ENCODE measurements at places on chromosomes 5 and 9. TPM values are rescaled to one million over a fixed set of nuclear protein-coding genes. Genes with fewer than 3 reads are reported as not detected.

DNA sequence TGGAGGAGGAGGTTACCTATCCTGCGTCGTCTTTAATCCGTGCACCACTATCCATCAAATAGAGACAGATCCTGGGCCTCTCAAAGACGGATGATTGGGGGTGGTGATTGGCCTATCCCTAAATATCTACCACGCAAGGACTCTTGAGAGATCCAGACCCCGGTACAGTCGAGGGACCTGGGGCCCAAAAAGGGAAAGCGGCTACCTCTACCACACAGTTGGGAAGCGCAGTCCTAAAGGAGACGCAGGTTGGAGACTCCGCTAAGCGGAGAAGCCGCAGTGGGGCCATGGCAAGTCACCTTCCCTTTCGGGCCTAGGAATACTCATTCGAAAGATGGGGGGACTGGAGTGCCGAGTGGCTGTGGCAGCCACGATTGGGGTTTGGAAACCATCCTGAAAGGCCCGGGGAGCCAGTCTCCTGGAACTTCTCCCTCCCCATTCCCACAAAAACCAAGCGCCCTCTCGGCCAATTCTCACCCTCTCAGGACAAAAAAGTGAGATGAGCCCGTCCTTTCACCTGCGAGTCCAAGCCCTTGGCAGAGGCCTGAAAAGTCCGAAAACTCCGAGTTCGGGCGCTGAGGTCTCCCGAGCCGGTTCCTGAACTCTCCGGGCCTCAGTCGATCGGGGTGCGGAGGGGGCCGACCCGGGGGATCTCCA, 499 bp upstream of the FOXE1 start:
- H3K4me3 ChIP-seq, result peak overlapping the region; percentile 49
- H3K36me3 ChIP-seq, result no peaks in the 10 kb centered on the region
- H3K4me1 ChIP-seq, result peaks cover 10% of the 10 kb centered on the region
- H3K27me3 ChIP-seq, result no peaks in the 10 kb centered on the region
- DNase-seq, result no peak

DNA sequence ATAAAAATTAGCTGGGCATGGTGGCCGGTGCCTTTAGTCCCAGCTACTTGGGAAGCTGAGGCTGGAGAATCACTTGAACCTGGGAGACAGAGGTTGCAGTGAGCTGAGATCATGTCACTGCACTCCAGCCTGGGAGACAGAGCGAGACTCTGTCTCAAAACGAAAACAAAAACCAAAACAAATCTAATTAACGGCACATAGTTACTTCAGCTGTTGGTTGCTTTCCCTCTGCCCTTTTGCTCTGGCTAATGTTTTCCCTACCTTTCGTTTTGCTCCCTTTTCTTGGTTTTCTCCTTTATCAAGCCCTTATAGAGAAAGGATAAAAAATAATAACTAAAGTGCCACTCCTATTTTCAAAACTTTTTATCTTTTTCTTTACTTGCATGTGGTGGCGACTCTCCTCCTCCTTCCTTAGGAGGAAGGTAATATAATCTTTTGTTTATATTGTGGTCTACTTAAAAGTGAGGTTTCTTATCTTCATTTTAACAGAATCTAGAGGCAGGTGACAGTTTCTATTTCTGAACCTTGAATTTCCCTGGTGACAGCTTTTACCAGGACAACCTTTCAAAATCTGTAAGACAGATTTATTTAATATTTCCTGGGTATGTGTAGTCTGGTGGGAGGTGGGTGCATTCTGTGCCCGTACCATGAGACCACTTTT, 125.4 kb downstream of the ARHGEF28 start:
- peaks cover 11% of the 10 kb centered on the region for H3K4me1 ChIP-seq
- no peaks in the 10 kb centered on the region for H3K27me3 ChIP-seq
- no peak overlapping the region for H3K4me3 ChIP-seq
- H3K36me3 ChIP-seq, result no peaks in the 10 kb centered on the region
- no peak for DNase-seq

DNA sequence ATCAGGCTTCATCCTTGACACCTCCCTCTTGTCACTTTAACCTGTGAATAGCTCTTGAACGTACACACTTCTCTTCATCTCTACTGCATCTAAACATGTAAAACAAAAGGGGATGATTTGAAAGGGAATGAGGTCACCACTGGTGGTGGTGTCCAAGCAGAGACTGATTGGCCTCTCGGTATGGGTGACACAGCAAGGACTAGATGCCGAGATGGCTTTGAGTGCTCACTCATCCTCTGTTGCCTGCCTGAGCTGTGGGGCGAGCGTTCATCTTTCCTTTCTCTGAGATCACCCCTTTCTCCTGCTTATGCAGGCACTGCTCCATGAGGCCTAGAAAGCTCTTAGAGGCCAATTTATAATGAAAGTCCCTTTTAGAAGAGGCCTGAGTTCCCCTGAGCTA, 51.9 kb downstream of the SEC61B start:
- no peak for DNase-seq
- H3K4me1 ChIP-seq, result no peaks in the 10 kb centered on the region
- H3K27ac ChIP-seq, result no peak overlapping the region
- H3K4me3 ChIP-seq, result no peak overlapping the region

Gene IFNA17
- total RNA-seq, result not detected

DNA sequence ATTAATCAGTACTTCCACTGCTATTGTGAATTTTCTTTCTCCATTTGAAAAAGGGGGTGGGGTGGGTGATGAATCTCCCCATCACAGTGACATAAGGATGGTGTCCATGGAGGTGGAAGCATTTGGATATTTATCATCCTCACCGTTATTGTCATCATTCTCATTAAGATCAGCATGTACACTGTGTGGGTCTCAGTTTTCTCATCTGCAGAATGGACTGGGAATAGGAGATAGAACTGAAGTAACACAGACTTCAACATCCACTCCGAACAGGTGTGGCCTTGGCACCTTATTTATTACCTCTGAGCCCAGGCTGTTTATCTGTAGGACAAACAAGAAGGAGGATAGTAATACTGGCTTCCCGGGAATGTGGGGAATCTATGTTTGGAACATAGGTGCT, 165.9 kb downstream of the PAPPA start:
- DNase-seq, result no peak
- H3K36me3 ChIP-seq, result no peaks in the 10 kb centered on the region
- H3K4me3 ChIP-seq, result no peak overlapping the region
- peaks cover 28% of the 10 kb centered on the region for H3K4me1 ChIP-seq
- peak overlapping the region; percentile 47 for H3K27ac ChIP-seq
- no peaks in the 10 kb centered on the region for H3K27me3 ChIP-seq

GRCh38 chr9:114938687-114939575, 8.5 kb upstream of the TNFSF8 start:
- H3K4me1 ChIP-seq, result no peaks in the 10 kb centered on the region
- H3K27ac ChIP-seq, result no peak overlapping the region
- H3K27me3 ChIP-seq, result no peaks in the 10 kb centered on the region
- no peak for DNase-seq

- H3K36me3 ChIP-seq, result no peaks in the 10 kb centered on the region
- no peaks in the 10 kb centered on the region for H3K4me1 ChIP-seq
- H3K27ac ChIP-seq, result no peak overlapping the region
- no peak for DNase-seq
- no peaks in the 10 kb centered on the region for H3K27me3 ChIP-seq
These were observed 94.0 kb downstream of the RCL1 start for GRCh38 chr9:4886698-4887097.

- peaks cover 9% of the 10 kb centered on the region for H3K4me1 ChIP-seq
- DNase-seq, result no peak
- no peak overlapping the region for H3K4me3 ChIP-seq
- H3K27me3 ChIP-seq, result no peaks in the 10 kb centered on the region
These were observed 36.6 kb upstream of the GABRP start for GRCh38 chr5:170746961-170747340.

Gene LHX3
- total RNA-seq, result 0.55 TPM

- no peak overlapping the region for H3K4me3 ChIP-seq
- no peak for DNase-seq
- H3K4me1 ChIP-seq, result no peaks in the 10 kb centered on the region
- no peak overlapping the region for H3K27ac ChIP-seq
- H3K36me3 ChIP-seq, result no peaks in the 10 kb centered on the region
- H3K27me3 ChIP-seq, result no peaks in the 10 kb centered on the region
These were observed 203.0 kb downstream of the MED10 start for GRCh38 chr5:6175172-6175854.

DNA sequence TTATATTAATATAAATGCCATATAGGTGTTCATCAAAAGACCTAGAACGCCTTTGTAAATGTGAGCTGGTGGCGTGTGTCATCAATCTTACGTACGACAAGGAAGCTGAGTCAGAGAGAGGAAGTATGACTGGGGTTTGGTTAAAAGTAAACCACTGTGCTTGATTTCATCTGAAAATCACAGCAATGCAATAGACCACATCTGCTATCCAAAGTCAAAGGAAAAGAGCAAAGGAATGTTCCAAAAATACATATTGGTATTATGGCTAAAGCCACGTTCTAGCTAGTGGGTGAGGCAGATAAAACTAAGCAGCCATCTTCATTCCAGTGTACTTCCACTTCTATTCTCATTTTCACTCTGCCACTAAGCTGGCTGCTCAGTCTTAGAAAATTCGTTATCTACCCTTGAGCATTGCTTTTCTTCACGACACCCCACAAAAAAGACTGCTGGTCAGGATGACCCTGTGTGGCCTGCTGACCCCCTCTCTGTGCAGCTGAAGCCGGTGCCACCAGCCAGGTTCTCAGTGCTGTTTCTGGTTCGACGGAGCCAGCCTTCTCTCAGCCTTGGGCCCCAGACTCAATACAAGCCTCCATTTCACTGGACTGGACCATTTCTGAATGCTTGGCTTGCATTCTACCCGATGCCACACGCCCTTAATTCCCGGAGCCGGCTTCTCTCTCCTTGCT, 23.8 kb downstream of the SHC3 start:
- H3K27ac ChIP-seq, result no peak overlapping the region
- no peaks in the 10 kb centered on the region for H3K4me1 ChIP-seq
- no peaks in the 10 kb centered on the region for H3K36me3 ChIP-seq
- H3K27me3 ChIP-seq, result no peaks in the 10 kb centered on the region

DNA sequence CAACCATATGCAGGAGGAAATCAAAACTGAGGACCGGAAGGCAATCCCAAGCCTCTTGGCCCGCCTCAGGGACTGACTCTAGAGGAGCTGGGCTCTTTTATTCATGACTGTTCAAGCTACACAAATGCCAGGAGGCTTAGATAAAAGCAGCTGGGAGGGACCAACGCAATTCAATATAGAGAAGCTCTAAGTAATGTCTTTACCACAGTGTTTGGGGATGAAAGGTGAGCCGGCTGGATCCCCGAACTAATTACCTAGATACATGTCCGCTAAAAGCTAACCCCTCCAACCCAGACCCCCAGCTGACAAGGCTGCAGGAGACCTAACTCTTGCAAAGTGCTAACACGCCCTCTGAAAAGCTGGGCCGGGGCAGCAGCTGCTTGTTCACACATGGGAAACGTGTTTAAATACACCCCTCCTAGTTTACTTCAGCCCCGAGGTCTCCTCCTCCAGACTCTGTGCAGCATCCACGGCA, 67.5 kb downstream of the TLE1 start:
- H3K27ac ChIP-seq, result no peak overlapping the region
- no peaks in the 10 kb centered on the region for H3K36me3 ChIP-seq
- no peaks in the 10 kb centered on the region for H3K27me3 ChIP-seq
- peaks cover 8% of the 10 kb centered on the region for H3K4me1 ChIP-seq

GRCh38 chr5:159990506-159990905, 18.4 kb upstream of the TTC1 start:
- no peak overlapping the region for H3K4me3 ChIP-seq
- H3K36me3 ChIP-seq, result no peaks in the 10 kb centered on the region
- DNase-seq, result no peak

Gene GGTA1
- total RNA-seq, result 2.2 TPM

Gene SLC6A19
- 0.68 TPM for total RNA-seq

Gene CDKN2AIPNL
- 36.0 TPM for total RNA-seq

DNA sequence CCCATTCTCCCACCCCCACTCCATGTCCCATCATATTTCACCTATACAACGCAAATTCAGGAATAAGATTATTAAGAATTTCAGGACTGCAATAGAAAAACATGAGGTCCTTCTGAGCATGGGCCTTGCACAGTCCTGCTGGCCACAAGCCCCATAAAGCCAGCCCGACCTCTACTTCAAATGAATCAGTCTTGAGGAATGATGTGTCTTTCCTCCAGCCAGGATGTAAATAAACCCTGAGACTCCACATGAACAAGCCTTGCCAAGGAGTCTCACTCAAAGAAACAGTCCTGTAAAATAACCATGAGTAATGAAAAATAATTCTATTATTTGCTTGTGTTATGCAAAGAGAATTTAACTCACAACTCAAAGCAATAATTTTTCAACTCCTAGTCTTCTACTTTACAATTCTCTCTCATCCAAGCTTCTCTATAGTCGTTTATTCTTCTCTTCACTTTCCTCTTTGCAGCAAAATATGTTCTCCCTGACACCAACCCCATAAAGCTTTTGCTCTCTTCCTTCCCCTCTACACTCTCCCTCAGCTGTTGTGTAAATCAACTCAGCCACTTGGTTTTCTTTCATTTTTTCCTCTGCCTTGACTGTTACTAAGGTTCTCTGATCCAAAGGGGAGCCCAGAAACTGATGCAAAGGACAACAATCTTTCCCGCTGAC, 140.1 kb upstream of the MOCS2 start:
- no peaks in the 10 kb centered on the region for H3K4me1 ChIP-seq
- DNase-seq, result no peak
- no peak overlapping the region for H3K4me3 ChIP-seq
- no peaks in the 10 kb centered on the region for H3K27me3 ChIP-seq
- H3K27ac ChIP-seq, result no peak overlapping the region

DNA sequence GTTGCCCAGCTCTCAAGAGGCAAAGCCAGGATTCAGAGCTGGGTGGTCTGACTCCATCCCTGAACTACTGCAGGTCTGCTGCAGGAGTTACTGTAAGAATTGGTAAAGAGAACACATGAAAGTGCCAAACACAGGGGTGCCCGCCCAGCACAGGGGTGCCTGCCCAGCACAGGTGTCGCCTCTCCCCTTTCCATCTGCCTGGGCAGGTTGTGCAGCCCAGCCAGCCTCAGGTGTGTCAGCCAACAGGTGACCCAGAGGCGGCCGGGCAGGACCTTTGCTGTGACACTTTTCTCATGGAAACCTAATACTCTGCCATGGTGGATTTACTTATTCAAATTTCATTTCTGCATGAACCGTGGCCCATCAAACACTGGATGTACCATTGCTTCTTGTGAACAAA, 289.7 kb upstream of the IRX4 start:
- no peak overlapping the region for H3K27ac ChIP-seq
- H3K4me3 ChIP-seq, result no peak overlapping the region
- no peaks in the 10 kb centered on the region for H3K27me3 ChIP-seq
- DNase-seq, result no peak

DNA sequence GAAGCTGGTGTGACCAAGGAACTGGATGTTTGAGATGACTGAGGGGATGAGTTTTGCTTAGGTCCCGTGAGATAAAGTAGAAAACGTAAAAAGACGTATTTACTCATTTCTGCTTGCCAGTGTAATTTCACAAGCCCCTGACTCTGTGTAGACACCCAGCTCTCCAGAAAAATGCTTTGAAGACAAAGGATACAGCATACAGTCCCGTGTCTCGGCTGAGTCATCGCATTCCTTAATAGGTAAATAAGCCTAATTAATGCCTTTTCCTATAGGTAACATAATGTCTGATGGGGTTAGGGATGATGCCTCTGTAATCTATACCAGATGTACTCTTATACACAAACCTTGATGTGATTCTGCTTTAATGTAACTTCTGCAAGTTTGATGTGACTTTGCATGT, 20.2 kb downstream of the S100Z start:
- no peak overlapping the region for H3K4me3 ChIP-seq
- H3K27me3 ChIP-seq, result no peaks in the 10 kb centered on the region
- no peak for DNase-seq
- H3K27ac ChIP-seq, result no peak overlapping the region
